ENCODE measurements at places on chromosomes 3 and 15.

DNA sequence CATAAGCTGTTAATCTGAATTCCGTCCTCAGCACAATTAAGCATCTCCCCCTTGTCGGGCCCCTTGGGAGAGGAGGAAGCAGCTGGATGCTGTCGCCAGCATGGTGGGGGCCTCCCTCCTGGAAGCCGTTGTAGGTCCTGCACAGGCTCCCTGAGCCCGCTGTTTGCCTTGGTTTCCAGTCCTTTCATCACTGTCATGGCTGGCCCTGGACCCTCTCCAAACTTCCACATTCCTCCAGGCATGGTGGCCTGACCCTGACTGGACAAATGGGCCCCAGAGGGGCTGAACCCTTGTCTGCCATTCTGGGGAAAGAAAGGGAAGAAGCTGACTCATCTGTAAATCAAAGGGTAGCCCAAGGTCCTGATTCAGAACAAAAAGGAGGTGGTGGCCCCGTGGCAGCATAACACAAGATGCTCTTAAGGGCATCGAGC is 300.5 kb upstream of the LRRFIP2 start:
- DNase-seq: no peak

DNA sequence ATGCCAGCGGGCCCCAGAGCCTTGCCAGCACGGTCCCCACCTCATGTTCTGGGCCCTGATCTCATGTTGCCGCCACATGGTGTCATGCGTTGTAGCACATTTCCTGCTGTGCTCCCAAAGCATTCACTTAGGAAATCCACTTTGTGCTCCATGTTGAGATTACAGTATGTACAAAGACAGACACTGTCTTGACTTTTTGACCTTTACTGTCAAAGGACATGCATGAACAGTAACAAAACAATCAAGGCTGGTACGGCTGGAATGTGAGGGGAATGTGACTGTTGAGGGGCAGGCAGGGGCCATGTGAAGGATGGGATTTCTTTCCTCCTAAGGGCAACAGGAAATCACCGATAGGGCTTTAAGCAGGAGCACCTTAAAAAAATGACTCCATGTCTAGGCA is 53.3 kb upstream of the RPL32 start:
- no peak for DNase-seq

DNA sequence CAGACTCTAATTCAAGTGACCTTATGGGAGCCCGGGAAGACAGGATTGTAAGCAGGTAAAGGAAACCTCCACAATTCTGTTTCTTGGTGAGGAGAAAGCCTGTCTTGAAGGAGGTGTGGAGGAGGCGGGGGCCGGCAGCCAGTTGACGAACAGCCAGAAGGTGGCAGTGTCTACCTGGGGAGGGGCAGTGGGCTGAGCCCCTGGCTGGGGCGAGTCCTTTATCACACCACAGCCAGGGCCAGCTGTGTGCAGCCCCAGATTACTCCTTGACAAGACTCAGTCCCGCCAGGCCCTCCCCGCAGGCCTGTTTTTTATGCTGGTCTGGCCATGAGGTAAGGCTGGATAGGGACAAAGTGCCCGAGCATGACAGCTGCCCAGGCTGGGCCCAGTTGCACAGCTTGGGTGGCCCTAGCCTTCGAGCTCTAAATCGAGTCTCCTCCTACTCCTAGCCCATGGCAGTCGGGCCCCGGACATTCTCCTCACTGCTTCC is 40.9 kb upstream of the IDH2 start:
- peak; percentile 31 for DNase-seq

- DNase-seq: no peak
These were observed 273.1 kb upstream of the SGO1 start for GRCh38 chr3:20458994-20459716.

DNA sequence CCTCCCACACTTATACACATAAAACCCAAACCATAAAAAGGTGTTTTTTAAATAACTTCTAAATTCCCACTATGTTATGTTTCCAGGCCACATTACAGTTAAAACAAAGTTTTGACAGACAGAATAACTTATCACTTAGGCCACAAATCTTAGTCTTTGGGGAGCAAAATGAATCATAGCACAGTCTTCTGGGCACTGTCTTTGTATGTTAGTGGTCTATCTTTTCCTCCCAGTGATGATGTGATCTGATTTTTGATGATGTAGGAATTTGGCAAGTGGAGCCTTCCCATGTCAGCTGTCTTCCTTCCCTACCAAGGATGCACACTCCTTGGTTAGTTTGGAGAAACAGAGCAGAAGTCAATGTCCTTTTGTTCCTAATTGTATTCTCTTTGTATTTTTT is 67.3 kb downstream of the THSD4 start:
- DNase-seq: no peak

DNA sequence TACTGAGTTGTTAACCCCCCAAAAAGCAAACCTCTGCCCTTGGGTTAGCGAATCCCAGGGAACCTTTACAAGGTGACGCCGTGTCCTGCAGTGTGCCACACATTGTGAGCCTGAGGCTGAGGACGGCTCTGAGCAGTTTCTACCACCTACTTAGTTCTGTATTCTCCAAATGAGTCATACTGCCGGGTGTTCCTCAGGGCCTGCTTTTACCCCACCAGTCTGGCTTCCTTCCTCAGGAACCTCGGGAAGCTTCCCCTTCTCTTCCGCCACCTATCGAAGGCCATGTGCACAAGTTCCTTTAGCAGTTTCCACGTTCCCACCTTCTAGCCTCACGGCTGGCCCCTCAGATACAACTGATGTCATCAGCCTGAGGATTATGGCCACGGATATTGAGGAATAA is 384.0 kb upstream of the TPM1 start:
- DNase-seq: no peak

DNA sequence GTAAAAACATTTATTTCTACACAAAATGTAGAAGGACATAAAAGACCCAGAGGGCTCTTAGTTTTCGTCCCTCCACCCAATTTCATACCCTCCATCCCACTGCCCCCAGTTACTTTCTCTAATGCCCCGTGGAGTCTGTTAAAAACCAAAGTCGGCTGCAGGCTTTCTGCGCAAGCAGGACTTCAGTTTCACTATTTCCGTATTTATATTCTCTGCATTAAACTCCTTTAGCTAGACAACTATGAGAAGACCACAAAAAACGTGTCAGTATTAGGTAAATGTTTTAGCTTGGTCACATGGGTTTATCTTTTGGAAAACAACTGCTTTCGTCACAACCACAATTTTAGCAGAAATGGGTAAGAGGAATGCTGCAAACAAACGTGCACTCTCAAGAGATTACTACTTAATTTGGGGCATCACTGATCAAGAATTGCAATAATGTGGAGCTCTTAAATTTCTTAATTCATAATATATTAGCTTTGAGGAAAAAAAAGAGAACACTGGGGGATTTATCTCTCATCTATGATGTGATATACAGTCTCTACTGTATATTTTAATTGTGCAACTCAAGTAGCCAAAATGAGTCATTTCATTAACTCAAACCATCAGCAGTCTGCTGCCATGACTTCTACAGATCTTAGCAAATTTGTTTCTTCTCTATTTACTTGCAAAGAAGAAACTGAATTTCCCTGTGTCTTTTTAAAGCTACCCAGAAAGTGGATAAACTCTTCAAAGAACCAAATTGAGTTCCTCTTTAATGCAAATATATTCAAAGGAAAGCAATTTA is 740 bp upstream of the NSMCE3 start:
- DNase-seq: no peak

DNA sequence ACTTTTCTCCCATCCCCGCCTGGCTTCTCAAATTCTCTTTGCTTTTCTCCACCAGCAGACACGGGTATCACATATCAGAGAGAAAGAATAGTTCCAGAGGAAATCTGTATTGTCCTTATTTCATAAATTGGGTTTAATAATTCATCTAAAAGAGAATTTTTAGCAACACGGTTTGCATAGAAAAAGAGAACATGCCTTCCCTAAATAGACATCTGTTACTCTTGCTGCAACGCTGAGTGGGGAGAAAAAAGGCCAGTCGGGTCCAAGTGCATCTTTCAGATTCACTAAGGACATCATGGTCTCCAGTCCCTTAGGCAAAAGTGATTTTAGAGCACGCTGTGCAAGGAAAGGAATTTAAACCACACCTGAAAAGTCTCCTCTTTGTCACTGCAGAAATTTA is 201.3 kb downstream of the ABHD5 start:
- DNase-seq: peak; percentile 26

GRCh38 chr3:106688464-106688863 is 688.8 kb upstream of the CCDC54 start:
- no peak for DNase-seq

DNA sequence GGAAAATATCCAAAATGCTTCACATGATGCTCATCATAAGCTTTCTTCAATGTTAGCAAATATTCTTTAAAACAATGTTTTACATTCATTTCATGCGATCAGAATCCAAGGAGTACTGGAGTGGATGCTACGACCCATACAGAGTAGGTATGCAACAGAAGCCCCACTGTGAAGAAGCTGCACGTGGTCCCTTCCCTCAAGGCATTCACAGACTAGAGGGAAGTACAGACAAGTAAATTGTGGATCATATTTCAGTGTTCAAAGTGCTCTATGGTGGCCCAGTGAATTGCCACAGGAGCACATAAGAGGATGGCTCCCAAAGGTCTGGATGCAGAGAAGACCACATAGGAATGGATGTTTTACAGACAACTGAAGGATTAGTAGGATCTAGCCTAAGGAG is 789.9 kb downstream of the IGSF11 start:
- DNase-seq: no peak

- no peak for DNase-seq
These were observed 66.3 kb downstream of the STAG1 start for GRCh38 chr3:136685882-136686281.

- DNase-seq: no peak
These were observed 14.2 kb downstream of the ST8SIA2 start for GRCh38 chr15:92407916-92408315.

- DNase-seq: no peak
These were observed 104.3 kb upstream of the TMC3 start for GRCh38 chr15:81478354-81478753.

DNA sequence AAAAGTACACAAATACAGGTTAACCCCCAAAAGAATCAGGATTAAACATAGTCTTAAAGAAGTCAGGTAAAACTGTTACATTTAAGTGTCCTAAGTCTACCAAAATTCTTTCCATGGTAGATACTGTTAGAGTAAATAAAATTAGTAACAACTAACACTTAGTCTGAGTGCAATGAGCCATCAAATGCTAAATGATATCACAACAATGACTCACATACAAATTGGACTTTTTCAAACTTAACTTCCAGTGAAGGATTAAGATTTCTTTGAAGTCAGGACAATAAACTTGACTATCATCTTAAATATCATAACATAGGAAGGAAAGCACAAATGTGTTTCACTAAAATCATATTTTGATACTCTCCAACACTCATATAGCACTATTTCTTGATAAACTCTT is 43.9 kb downstream of the ZNF148 start:
- no peak for DNase-seq

DNA sequence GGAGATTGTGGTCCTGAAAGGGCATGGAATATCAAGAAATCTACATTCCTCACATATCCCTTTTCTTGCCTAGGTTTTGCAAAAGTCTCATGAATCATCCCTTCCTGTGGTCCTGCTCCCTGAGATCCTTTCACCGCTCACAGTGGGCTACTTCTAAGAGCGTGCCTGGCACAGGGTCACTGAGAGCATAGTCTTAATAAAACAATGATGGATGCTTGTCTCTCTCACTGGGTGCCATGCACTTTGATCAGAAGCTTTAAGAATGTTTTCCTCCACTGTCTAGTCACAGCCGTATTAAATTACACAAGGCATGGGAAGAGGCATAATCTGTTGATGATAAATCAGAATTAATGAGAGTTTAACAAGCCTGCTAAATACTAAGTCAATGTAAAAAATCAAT is 269.7 kb upstream of the ATP10A start:
- DNase-seq: no peak

DNA sequence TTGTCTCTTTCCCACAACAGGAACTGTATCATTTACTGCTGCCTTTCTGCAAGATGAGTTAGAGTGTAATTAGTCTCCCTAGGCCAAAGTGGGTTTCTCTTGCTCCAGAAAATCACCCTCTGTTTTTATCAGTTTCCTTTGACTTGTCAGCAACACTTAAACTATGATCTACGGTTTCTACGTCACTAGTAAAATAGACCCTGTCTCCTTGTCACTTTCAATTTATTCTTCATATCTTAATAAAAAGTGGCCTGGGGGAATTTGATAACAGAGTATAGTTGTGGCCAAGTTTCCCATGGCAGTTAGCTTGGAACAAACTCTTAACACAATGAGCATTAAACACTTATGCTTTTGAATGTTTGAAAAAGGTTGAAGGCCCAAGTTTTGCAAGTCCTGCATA is 79.6 kb downstream of the CGNL1 start:
- DNase-seq: no peak

GRCh38 chr3:59131016-59131766 is 81.4 kb upstream of the CFAP20DC start:
- DNase-seq: no peak

- DNase-seq: no peak
These were observed 81.5 kb downstream of the MB21D2 start for GRCh38 chr3:192835818-192836815.

GRCh38 chr15:75153087-75153486 is 48.6 kb upstream of the C15orf39 start:
- DNase-seq: no peak

- DNase-seq: no peak
These were observed 34.0 kb downstream of the ACSBG1 start for GRCh38 chr15:78200276-78200930.

GRCh38 chr15:72011302-72011942 is 106.5 kb downstream of the MYO9A start:
- no peak for DNase-seq

DNA sequence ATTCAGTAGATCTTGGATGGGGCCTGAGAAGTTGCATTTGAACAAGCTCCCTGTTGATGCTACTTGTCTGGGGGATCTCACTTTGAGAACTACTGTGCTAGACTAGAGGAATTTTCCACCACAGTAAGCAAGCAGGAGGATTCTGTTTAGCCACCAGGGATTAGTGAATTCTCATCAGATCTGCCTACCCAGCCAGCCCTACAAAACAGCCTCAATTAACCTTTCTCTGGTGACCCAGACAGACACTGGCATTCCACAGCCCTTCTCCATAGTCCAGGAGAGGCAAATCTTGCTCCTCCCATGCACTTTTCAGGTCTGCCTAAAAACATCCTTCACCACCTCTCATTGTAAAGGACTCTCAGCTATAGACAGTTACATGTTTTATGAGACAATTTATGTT is 16.7 kb upstream of the MYH15 start:
- DNase-seq: no peak

GRCh38 chr3:31980530-31981205 is 394 bp downstream of the OSBPL10 start:
- peak; percentile 82 for DNase-seq

DNA sequence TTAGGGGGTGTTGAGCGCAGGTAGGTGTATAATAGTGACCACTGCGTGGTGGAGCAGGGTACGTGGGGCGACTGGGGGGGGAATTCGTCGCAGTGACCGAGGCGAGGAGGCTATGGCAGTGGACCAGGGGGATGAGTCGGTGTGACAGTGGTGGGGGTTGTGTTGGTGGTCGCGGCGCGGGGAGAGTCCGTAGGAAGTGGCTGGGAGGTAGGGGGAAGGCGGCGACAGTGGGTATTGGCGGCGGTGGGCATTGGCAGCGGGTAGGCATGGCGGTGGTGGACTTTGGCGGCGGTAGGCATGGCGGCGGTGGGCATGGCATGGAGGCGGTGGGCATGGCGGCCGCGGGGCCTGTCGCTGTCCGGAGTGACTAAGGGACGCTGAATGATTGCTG is 739 bp downstream of the SNRPN start:
- no peak for DNase-seq
